ENCODE measurements at places on chromosomes 2 and 18.

GRCh38 chr18:13374468-13375301 lies 156.1 kb downstream of the LDLRAD4 start:
- peak; percentile 40 for DNase-seq

DNA sequence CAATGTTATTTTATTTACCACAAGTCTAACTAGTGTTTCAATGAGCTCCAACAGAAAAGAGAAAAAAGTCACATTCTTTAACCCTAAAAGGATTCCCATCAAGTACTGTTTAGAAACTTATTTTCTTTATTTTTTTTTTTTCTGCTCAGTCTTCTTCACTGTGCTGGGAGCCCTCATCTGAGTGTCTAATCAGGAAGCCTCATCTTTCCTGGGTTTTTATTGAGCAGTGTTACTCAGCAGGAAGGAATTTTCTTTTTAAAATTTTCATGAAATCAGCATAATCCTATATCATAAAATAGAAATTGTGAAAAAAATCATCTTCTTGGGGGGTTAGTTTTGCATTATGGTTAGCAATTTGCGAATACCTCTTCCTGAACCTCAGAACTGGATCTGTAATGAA lies 453.8 kb downstream of the CDH2 start:
- DNase-seq = no peak

DNA sequence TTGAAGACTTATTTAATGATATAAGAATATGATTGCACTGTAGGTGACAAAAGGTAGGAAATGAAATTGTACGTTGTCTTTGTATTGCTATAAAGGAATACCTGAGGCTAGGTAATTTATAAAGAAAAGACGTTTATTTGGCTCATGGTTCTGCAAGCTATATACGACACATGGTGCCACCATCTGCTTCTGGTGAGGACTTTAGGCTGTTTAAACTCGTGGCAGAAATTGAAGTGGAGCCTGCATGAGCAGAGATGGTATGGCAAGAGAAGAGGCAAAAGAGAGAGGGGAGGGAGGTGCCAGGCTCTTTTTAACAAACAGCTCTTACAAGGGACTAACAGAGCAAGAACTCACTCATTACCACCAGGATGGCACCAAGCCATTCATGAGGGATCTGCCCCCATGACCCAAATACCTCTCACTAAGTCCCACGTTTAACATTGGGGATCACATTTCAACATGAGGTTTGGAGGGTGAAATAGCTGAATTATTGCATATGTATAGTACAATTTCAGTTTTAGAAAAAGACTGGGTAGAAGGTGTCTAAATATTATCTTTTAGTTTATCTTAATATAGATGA lies 86.8 kb downstream of the GULP1 start:
- DNase-seq = peak; percentile 77

DNA sequence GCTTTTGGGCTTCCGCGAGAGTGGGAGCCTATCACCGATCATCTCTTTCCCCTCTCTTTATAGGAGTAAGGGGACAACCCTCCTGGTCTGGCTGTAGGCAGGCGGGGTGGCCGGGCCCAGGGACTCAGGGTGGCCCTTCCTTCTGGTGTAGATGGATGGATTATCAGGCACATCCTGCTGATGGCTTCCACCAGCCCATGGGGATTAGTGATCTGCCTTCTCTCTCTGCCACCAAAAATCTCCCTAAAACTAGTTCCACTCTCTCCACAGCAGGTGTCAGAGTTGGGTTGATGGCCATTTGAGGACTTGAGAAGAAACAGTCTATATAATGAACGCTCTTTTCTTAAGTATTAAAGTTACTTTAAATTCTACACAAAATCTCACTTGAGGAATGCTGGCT lies 37.4 kb downstream of the NCK2 start:
- DNase-seq = no peak

DNA sequence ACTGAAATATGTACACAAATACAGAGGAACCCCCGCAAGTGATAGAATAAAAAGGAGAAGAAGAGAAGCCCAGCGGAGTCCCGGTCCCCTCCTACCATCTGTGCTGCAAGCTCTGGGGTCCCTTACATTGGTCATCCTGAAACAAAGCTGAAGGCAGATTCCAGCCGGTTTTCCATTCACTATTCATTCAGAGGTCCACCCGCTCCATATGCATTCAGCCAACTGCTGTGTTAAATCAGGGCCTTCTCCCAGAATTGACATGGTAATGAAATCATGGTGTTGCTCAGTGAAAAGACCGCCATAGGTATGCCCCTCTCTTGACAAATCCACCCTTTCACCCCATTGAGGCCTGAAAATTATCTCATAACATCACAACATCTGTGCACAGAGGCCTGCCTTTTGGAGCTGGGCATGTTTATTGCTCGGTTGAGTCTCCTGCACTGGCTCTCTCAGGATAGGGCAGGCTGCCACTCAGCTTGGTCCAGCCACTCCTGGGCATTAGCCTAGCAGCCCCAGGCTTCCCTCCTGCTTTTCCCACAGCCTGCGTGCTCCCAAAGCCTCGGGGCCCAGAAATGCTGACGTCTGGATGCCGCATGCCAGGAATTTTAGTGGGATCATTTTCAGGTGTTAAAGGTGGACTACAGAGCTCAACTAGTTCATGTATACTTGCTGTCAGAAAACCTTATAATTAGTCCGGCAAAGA lies 39.3 kb upstream of the ID2 start:
- no peak for DNase-seq

DNA sequence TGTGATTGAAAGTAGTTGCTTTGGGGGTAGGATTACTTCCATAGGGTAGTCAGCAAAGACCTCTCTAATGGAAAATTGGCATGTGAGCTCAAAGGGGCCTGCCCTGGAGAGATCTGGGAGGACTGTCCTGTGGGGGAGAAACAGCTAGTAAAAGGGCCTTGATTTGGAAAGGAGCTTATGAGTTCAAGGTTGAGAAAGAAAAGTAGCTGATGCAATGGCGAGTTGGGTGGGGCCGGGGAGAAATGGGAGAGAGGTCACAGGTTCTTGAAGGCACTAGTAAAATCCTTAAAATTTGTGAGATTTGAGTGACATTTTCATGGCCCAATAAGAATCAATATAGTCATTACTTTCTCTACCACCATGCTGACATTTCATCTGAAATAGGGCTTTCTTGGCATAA lies 82.0 kb upstream of the CCDC195 start:
- no peak for DNase-seq

- no peak for DNase-seq
Measured at GRCh38 chr2:48357351-48357750, 172.6 kb upstream of the STON1 start.

DNA sequence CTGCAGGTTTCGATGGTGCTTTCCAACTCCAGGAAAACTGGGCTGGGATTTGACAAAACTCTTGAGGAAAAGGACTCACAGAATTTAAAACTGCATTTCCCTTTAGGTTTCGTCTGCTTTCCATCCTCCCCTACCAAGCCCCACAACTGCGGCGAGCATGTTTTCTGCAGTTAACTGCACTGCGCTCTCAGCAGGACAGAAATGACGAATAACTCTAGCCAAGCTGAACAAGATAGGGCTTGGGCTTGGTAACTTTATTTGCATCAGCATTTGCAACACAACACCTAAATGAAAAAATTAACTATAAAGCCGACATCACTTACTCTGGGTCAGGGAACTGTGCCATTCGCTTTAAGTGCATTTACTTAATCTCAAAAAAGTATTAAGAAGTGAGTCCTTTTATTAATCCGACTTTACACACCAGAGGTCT lies 669 bp upstream of the PIKFYVE start:
- no peak for DNase-seq

GRCh38 chr2:777051-777450 lies 99.8 kb upstream of the TMEM18 start:
- no peak for DNase-seq

- no peak for DNase-seq
Measured at GRCh38 chr18:31042406-31043181, at the start of gene DSC3. DSC3 (minus strand) TSS chr18:31042742; CDS start chr18:31042660, 82 bp downstream.

DNA sequence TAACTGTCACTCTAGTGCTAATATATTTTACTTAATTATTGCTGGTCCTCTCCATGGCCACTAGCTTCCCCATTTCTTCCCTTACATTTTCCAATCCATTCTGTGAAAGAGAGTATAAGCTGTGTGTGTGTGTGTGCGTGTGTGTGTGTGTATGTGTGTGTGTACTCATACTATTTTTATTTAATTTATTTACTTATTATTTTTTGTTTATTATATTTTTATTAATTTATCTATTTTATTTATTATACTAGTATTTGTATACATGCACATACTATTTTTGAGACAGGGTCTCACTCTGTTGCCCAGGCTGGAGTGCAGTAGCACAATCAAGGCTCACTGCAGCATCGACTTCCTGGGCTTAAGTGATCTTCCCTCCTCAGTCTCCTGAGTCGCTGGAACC lies 59.6 kb downstream of the IKZF2 start:
- no peak for DNase-seq

DNA sequence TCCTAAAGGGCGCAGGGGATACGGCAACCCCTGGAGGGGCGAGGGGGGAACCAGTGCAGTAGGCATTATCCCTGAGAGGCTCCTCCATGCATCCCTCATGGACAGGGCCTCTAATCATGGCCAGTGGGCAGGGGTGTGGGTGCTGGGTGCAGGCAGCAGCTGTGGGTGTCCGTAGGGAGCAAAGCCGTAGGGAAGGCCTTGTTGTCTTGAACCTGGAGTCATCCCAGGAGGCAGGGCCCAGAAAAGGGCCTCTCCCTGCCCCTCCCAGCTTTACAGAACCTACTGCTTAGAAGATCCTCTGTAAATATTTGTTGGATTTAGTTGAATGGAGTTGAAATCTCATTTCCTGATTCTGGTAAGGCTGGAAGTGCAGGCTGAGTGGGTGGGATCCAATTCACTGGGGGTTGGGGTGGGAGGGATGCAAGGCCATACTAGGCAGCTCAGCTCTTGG lies 207.0 kb upstream of the HAAO start:
- DNase-seq = no peak

GRCh38 chr2:180618570-180618969 lies 361.8 kb upstream of the UBE2E3 start:
- no peak for DNase-seq

DNA sequence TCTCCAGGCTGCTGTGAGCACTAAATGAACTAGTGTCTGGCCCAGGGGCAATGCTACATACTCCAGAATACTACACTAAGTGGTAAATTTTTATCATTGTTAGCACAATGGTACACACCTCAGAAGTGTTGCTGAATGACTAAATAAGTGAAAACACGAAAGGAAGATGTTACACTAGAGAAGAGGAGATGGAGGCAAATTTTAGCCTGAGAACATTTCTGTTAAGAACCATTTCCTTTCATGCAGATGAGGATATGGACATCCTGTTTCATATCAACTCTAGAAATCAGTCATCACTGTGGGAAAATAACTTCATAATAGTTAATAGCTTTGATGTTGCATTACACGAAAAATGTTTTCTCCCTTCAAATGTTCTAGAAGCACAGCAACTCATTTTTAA lies 117.6 kb upstream of the STK17B start:
- no peak for DNase-seq

- no peak for DNase-seq
Measured at GRCh38 chr2:119011162-119011909, 69.3 kb downstream of the MARCO start.

DNA sequence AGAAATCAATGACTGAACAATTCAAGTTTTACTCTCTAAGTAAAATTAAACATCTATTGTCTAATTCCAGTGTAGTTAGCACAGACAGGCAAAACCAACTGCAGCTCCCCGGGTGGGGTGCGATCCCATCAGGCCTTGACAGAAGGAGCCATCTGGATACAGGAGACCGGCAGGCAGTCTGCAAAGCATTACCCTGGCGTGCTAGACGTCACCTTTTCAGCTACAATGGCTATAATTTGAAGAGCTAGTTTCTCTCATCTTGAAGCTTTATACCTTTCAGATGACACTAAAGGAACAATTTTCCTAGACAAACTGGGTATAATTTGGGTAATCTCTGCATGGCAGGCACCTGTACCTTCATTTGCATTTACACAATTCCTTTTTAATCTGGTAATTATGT lies 761.5 kb upstream of the SOX11 start:
- no peak for DNase-seq

GRCh38 chr2:56287974-56288373 lies 104.2 kb downstream of the CCDC85A start:
- no peak for DNase-seq

DNA sequence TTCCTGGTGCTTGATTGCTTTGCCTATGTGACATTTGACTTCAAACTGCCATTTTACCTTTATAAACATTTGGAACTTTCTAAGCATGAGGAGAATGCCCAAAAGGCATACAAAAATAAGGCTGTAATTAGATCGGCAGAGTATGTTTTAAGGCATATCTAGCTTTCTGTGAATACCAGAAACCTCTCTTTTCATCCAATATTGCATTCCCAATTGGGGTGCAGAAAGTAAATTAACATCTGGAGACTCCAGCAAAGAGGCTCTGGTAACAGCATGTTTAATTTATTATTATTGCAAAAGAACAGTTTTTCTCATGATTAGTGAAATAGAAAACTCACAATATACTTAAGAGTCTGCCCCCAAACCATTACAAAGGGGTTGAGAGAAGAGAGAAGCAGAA lies 32.1 kb downstream of the FRZB start:
- no peak for DNase-seq

GRCh38 chr2:240727913-240728312 lies 36.2 kb downstream of the AQP12A start:
- DNase-seq = no peak

- DNase-seq = no peak
Measured at GRCh38 chr18:49768051-49768391, 45.3 kb downstream of the ACAA2 start.

- peak; percentile 32 for DNase-seq
Measured at GRCh38 chr18:55781481-55781957, 193.5 kb upstream of the TCF4 start.

GRCh38 chr2:217986256-217986961 lies 16.4 kb downstream of the TNS1 start:
- DNase-seq = no peak

DNA sequence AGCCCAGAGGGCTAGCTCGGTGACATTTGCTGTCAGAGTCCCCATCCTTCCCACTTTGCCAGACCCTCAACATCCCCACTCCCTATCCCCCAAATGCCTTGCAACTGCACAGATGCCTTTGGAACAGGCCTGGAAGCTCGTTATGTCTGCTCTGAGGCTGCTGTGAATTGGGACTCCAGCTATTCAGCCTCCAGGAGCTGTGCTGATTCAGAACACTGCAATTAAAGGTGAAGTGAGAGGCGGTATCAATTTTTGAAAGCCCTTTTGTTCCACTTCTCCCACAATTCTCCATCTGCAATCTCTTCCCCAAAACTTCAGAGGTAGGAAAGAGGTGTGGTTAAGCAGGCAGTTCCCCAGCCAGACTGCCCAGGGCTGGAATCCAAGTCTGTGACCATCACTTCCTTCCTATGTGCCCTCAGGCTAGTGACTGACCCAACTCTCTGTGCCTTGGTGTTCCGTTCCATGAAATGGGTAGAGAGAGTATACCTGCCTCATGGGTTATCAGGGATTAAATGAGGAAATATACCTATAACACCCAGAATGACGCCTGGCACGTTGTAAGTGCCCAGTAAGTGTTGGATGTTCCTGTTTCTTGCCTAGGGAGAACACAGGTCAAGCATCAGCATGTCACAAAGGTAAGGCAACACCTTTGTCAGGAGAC lies 17.5 kb downstream of the NOSTRIN start:
- no peak for DNase-seq

GRCh38 chr18:79616651-79617510 lies 62.7 kb upstream of the CTDP1 start:
- no peak for DNase-seq

- no peak for DNase-seq
Measured at GRCh38 chr2:200184748-200185627, 121.5 kb upstream of the SPATS2L start.

- no peak for DNase-seq
Measured at GRCh38 chr18:80034852-80035406, 695 bp downstream of the RBFA start.

Data from DMS 273 treated with DMSO at 0.1 percent for 48 hours (cell line).